Activated gamma-delta T cell (primary cell): ENCODE measurements at places on chromosomes 5 and 9.

GRCh38 chr5:79074641-79075040, 5.1 kb downstream of the BHMT2 start:
- DNase-seq: no peak

DNA sequence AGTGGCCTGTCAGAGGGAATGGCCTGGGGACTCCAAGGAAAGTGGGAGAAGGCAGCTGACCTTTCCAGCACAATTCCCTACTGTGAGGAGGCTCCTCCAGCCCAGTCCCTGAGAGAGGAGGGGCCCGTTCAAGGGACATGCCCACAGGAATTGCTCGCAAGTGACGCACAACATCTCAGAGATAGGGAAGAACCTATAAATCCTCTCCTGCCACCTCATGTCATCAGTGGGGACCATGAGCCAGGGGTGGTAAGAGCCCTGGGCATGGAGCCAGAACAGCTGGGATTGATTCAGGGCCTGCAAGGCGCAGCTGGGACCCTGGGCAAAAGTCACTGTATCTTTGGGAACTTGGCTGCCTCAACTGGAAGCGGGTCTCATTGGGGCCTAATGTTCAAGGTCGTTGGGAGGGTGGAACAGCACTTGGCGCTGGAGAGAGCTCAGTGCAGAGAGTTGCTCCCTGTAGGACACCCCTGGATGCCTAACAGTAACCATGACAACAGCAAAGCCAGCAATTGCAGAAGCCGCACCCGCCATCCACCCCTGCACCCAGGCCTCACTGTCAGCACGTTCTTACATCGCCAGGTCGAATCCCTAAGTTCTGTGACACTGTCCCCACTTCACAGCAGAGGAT, 41.3 kb upstream of the ORM1 start:
- DNase-seq: no peak

DNA sequence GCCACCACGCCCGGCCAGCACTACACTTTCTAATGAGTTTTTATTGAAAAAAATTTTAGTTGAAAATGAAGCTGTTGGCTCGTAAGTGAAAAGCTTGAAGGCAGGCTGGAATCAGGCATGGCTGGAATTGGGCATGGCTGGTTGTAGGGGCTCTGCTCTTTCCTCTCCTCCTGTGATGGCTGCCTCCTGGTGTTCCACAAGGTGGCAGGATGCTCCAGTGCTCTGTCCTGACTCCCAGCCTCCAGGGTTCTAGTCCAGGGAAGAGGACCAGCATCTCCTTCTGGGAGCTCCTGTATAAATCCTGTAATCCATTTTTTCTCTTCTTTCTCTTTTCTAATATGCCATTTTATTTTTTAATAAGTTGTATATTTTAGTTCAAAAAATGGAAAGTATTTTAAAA, 57.2 kb upstream of the DHFR start:
- no peak for DNase-seq

- no peak for DNase-seq
Measured at GRCh38 chr9:114282926-114283325, 40.0 kb upstream of the ORM1 start.

- no peak for DNase-seq
Measured at GRCh38 chr5:170190436-170191134, 42.2 kb upstream of the C5orf58 start.

DNA sequence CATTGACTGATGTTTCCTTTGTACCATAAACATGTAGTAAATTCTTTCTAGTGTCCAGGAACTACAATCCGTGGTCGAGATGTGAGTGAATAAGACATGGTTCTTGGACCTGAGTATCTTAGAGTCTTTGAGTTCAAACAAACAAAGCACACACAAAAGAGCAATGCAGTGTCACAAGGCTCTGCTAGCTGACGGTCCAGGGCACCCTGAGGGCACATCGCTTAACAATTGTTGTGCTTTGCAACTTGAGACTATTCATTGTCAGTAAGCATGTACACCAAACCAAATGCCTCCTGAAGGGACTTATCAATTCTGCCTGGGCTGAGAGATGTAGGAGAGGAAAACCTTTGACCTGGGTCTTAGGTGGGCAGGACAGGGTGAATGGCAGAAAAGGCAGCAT, 84.8 kb downstream of the CAMK4 start:
- no peak for DNase-seq

GRCh38 chr5:131019601-131020315, 145.3 kb downstream of the HINT1 start:
- DNase-seq: no peak

DNA sequence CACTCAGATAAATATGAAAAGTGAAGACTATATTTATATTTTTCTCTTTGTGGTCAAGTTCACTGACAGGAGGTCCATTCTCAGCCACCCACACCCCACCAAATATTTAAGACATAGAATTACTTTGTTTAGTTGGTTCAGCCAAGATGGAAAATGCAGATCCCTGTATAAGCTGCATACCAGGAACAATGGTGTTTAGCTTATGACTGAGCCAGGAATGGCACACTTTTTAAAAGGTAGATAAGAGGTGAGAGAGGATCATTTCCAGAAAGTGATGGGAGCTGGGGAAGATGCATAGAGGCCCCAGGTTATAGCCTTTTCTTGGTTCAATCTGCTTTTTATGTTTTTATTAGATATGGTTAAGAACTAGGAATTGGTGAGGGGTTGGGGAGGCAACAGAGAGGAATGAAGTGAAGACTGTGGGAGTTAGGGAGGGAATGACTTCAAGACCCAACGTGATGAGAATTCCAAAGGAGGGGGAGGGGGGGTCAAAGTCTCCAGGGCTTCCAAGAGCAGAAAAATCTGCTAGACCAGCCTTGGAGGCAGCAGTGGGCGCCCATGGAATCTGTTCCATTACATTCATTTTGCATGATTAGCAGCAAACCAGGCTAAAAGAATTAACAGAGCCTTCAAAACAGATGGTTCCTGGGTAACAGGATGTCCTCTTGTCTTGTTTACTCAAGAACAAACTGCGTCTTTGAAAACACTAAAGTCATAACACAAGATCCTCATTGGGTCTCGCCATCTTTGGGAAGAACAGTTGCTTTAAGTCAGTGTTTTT, 95.2 kb downstream of the FGF1 start:
- DNase-seq: no peak

GRCh38 chr9:132218208-132218607, 56.4 kb downstream of the NTNG2 start:
- DNase-seq: no peak

GRCh38 chr5:80191991-80192398, 63.9 kb downstream of the SERINC5 start:
- DNase-seq: no peak

DNA sequence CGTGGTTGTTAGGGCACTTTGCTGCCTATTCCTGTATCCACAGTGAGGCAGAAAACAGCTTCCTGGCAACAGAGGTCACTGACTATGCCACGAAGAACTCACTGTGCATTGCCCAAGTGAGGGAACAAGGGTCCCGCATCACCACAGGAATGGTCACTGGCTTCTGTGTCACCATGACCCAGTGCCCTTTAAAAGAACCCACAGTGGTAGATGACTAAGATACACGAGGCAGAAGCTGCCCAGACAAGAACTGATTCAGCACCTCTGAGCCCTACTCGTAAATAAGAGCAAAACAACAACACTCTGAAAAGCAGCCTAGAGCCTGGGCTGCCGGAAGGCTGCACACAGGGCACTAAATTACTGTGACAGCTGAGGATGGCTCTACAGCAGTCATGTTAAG, 236.6 kb upstream of the RASEF start:
- no peak for DNase-seq

GRCh38 chr9:113530942-113531341, 67.4 kb downstream of the RGS3 start:
- no peak for DNase-seq

GRCh38 chr9:73049280-73049679, 96.4 kb upstream of the ALDH1A1 start:
- no peak for DNase-seq

GRCh38 chr9:6562201-6562600, 83.3 kb downstream of the GLDC start:
- no peak for DNase-seq

DNA sequence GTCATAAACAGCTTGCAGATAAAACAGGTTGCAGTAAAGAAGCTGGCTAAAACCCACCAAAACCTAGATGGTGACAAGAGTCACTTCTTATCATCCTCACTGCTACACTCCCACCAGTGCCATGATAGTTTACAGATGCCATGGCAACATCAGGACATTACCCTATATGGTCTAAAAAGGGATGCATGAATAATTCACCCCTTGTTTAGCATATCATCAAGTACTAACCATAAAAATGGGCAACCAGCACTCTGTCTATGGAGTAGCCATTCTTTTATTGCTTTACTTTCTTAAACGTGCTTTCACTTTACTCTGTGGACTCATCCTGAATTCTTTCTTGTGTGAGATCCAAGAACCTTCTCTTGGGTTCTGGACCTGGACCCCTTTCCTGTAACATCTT, 6.7 kb upstream of the SOX30 start:
- no peak for DNase-seq

GRCh38 chr5:132202711-132203463, 24.8 kb downstream of the P4HA2 start:
- DNase-seq: no peak

- no peak for DNase-seq
Measured at GRCh38 chr5:126374109-126374416, 49.1 kb upstream of the GRAMD2B start.

DNA sequence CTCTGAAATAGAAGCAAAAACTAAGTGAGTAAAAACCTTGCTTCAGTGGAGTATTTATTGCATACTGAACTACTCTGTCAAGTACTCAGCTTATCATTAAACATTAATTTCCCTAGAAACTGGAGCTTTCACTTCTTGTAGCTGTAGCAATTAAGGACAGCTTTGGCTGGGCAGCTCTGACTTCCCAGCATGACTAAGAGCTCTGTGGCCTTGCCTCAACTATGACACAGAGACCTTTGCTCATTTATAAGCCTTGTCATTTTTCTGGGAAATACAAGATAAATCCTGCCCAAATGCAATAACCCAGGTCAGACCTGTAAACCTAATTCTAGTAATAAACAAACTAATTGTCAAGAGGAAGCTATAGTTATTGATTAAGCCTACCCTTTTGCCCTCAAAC, 65.4 kb upstream of the STK32A start:
- no peak for DNase-seq
